GM04504 (cell line): ENCODE measurements at places on chromosomes 5 and 9.

GRCh38 chr5:1877103-1878049, 5.3 kb downstream of the IRX4 start:
- DNase-seq = no peak

DNA sequence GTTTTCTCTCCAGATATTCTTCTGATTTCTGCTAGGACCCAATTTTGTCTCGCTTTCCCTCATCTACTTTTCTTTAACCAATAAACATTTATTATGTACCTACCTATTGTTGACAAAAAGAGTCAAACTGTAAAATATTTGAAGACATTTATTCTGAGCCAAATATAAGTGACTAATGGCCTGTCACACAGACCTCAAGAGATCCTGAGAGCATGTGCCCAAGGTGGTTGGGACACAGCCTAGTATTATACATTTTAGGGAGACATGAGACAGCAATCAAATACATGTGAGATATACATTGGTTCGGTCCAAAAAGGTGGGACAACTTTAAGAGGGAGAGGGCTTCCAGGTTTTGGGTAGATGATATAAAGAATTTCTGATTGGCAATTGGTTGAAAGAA, 191.8 kb downstream of the NXNL2 start:
- DNase-seq = no peak

DNA sequence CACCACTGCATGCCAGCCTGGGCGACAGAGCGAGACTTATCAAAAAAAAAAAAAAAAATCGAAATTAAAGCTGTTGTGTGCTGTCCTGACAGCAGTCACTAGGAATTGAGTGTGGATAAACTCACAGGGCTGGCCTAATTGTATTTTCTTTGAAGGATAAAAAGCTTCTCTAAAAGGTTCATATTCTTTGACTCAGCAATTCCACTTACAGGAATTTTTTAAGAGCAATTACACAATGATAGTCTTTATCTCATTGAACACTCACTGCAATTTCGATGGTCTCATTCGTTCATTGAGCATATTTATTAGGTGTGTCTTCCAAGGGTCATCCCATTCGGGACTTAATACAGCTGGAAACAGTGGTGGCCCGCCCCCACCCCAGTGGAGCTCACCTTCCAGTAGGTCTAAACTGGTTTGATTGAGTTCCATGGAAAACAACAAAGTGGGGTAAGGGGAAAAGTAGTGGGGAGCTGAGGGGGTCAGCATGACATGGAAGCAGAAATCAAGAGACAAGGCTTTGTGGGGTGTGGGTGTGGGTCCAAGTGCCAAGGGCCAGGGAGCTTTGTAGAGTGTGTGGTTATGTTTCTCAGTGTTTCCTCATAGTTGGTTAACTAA, 6.7 kb downstream of the CDK9 start:
- no peak for DNase-seq

GRCh38 chr5:145752947-145753346, 82.2 kb downstream of the PRELID2 start:
- no peak for DNase-seq

DNA sequence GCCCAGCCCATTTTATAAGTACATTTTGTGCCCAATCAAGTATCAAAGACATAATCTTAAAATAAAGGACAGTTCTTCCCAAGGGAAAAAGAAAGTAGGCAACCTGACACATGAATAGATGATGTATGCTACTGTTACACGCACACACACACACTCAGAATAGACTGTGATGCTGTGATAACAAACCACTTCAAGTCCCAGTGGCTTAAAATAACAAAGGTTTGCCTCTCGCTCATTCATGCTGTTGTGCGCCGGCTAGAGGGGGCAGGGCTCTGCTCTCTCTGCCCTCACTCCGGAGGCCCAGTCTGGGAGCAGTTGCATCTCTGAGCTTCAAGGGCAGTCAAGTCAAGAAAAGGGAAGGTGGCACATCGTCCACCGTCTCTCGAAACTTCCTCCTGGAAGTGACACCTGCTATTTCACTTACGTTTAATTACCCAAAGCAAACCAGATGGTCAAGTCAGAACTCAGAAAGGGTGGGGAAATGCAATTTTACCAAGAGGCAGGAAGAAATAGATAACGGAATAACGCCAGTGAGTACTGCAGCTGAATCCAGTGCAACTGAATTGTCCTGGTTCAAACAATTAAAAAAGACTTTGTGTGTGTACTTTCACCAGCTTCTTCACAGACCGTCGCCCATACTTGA, 43.3 kb downstream of the ANKRD33B start:
- no peak for DNase-seq

- no peak for DNase-seq
Observed at GRCh38 chr9:30058463-30058862, 2326.0 kb upstream of the ACO1 start.

- DNase-seq = no peak
Observed at GRCh38 chr9:137492464-137493363, 33.6 kb upstream of the NSMF start.

- no peak for DNase-seq
Observed at GRCh38 chr5:135964670-135965320, 10.0 kb upstream of the LECT2 start.

DNA sequence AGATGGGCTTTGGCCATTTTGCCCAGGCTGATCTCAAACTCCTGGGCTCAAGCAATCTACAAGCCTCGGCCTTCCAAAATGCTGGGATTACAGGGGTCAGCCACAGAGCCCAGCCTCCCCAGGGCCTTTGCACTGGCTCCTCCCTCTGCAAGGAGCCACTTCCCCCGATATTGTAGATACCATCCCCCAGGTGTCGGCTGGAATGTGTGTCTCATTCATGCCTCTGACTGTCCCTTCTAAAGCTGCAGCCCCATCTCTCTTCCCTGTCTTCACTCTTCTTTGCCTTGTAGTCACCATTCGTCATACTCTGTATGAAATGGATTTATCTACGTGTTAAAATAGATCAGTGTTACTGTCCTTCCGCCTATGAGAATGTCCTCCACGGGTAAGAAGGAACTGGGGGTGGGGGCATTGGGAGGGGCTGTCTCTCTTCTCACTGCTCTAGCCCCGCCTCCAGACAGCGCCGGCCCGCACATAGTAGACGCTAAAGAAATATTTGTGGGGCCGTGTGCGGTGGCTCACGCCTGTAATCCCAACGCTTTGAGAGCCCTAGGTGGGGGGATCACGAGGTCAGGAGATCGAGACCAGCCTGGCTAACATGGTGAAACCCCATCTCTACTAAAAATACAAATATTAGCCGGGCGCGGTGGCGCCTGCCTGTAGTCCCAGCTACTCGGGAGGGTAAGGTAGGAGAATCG, 68.5 kb downstream of the LMX1B start:
- DNase-seq = no peak

- no peak for DNase-seq
Observed at GRCh38 chr5:110900829-110901228, 162.0 kb downstream of the SLC25A46 start.

DNA sequence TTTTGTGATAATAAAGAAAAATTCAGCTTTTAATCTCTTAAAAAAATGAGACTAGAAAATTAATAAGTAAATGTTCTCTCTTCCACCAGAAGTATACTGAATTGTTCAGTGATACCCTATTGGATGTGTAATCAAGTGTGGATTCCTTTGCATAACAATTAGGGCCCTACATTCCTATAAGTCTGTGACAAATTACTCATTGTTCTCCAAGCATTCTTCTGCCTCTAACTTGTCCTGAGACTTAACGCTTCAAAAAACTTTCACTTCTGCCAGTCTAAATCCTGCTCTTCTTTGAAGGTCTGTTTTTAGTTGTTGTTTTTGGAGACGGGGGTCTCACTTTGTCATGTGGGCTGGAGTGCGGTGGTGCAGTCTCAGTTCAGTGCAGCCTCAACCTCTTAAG, 9.2 kb upstream of the DDX46 start:
- DNase-seq = no peak

- DNase-seq = no peak
Observed at GRCh38 chr9:122215663-122216062, 13.1 kb downstream of the LHX6 start.

GRCh38 chr5:167412556-167412955, 878.9 kb upstream of the WWC1 start:
- DNase-seq = no peak

GRCh38 chr9:20512636-20513035, 109.7 kb downstream of the MLLT3 start:
- no peak for DNase-seq

GRCh38 chr5:139635606-139636206, 12.4 kb upstream of the CXXC5 start:
- peak; percentile 94 for DNase-seq

DNA sequence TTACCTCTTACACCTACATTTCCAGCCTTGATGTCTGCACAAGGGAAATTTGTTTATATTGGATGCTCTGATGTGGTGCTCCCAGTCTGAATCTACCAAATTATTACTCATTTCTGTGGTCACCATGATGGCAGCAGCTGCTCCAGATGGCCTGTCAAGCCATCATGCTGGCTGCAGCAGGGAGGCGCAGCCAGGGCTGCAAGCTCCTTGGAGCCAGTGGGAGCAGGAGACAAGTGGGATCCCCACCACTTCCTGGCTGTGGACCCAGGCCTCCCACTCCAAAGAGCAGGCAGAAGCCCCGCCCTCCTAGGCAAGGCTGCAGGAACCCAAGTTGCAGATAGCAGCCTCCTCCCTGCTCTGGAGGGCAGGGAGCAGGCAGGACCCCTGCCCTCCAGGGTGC, 241.1 kb upstream of the ATP10B start:
- no peak for DNase-seq

DNA sequence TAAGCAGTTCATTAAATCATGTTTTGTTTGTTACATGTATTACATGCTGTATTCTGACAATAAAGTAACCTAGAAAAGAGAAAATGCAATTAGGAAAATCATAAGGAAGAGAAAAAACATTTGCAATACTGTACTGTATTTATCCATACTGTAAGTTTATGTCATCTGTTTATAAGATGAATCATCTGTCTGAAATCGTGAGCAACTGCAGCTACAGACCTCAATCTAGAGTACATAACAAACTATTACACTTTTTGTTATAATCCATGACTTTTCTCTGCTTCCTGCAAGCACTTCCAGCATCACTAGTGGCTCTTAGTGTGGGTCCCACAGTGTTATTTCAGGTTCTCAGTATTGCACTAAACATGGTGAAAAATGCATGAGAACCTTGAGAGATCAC, 144.4 kb upstream of the NR4A3 start:
- DNase-seq = no peak

GRCh38 chr5:173537228-173537627, 79.2 kb downstream of the BOD1 start:
- DNase-seq = no peak

DNA sequence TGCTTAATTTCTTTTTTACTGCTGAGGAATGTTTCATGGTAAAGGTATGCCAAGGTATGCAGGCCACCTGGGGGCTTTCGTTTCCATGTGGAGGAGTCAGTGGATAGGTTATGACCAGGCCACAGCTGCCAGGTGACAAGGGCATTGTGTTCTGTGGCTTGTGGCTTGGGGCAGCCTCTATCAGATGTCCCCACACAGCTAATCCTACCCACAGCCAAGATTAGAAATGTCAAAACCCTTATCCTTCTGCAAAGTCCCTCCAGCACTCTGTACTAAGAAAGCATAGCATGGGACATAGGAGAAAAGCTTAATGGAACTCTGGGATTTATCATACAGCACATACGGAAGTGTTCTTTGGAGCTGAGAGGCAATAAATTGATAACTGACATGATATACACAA, 171.2 kb upstream of the S1PR3 start:
- no peak for DNase-seq

- no peak for DNase-seq
Observed at GRCh38 chr9:74138182-74138581, 359.0 kb upstream of the RORB start.

DNA sequence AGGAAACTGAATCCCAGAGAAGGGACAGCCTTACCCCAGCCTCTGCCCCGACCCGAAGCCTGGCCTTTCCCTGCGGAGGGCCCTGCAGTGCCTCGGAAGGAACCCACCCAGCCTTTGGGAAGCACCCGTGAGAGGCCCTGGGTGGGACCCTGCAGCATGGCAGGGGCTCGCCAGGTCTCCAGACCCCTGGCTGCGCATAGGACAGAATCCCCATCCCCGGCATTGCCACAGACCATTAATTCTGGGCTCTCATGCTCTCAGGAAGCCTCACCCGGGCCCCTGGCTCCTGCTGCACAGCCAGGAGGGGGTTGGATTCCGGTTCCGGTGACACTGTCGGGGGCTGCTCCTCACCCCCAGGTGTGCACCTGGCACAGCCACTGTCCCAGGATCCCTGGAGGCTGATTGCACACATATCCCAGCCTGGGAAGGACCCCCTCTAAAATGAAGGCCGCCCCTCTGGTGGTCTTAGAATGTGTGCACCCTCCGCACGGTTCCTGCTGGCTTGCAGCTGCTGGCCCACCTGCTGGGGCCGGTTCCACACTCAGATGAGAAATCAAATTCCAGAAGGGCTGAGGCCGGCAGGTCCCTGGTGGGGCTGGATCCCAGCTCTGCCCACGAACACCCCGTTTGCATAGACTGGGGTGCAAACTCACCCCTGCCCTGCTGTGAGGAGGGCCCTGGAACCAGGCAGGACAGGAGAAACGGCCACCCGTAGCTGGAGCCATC, 4.7 kb downstream of the EGFL7 start:
- no peak for DNase-seq

DNA sequence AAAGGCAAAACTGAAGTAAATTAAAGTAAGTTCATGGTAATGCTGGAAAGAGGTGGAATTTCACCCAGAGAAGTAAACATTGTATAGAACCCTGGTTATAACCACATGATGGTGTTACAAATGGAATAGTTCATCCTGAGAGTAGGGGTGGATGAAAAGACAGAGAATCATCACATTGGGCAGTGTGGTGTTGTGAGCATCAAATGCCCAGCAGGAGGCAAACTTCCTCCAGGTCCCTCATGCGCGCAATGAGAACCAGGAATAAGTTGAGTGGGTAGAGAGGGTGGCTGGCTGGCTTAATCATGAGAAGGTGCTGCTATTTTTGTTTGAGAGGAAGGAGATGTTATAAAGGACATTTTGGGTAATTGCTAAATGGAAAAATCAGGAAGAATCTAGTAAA, 163.3 kb upstream of the HMHB1 start:
- DNase-seq = no peak

GRCh38 chr9:17057729-17058128, 77.1 kb upstream of the CNTLN start:
- no peak for DNase-seq

DNA sequence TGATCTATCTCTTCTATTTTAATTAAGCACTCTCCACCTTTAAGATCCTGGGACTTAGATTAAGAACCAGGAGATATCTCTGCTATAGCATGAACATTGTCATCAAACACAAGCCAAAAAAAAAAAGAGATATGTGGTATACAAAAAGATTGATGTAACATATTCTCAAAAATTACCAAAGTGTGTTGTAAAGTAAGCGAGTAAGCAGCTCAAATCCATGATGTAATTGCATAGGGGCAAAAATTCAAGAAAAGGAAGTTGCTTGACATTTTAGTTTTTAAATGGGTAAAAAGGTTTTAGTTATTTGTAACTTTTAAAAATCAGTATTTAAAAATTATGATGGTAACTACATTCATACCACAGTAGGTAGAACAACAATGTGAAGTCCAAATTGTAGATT, 40.7 kb downstream of the CNTRL start:
- no peak for DNase-seq
